Vagina (tissue), 2 donors: ENCODE measurements at places on chromosomes 1 and 21. TPM values are rescaled to one million over a fixed set of nuclear protein-coding genes. Genes with fewer than 3 reads are reported as not detected.

DNA sequence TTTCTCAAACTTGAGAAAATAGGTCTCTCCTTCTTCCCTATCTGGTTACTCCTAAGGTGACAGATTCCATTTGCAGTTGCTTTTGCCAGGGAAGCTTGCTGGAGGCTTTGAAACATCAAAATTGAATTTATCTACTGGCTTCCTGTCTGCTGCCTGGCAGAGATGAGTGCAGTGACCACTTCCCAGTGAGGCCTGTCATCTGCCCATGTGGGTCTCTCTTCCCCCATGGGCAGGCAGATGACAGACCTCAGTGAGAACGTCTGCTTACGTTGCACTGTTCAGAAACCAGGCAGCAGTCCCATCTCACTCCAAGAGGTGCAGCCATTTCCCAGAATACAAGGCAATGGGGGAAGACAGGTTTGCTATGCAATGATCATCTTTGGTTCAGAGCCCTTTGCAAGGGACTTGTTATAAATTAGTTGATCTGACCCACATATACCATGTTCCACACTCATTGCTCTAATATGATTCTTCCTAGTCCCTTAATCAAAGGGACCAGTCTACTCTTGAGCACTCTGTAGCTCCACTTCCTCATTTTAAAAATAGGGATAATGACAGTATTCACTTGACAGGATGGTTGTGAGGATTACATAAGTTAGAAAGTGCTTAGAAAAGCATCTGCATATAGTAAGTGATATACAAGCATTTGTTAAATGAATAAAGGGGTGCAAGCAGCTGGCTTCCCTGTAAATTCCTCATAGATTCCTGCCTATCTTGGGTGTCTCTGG is 10.6 kb downstream of the PGBD5 start:
- H3K27ac ChIP-seq = no peak overlapping the region
- DNase-seq = no peak
- no peaks in the 10 kb centered on the region for H3K36me3 ChIP-seq
- no peak overlapping the region for H3K4me3 ChIP-seq

DNA sequence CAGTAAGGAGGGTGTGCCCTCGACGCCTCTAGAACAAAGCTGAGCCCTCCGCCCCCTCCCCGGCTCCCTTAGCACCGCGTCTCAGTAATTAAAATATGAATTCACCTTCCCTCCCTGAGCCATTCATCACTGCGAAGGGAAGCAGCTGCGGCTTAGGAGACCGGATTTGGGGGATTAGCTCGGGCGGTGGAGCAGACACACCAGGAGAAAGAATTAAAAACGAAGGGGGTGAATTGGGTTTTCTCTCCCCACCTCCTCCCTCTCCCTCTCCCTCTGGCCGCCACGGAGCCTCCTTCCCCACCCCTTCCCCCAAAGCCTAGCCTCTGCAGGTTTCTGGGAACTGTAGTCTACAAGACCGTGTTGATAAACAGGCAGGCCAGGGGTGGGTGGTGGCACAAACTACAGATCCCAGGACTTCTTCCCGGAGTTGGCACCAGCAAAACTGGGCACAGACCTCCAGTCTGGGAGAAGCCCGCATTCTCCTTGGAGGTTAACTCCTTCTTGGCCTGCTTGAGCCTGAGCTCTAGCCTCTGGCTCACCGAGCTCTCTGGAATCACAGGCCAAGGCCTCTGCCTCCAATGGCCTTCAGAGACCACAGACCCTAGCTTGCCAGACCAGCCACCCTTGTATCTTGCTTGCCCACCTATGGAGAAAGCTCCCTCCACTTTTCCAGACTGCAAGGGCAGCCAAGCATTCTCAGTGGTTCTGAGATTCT is 10.8 kb downstream of the BLACAT1 start:
- no peak overlapping the region for H3K27ac ChIP-seq
- H3K4me1 ChIP-seq = peaks cover 29% of the 10 kb centered on the region
- H3K36me3 ChIP-seq = no peaks in the 10 kb centered on the region
- no peak for DNase-seq
- no peaks in the 10 kb centered on the region for H3K27me3 ChIP-seq

- H3K36me3 ChIP-seq = no peaks in the 10 kb centered on the region
- no peak for DNase-seq
- H3K27me3 ChIP-seq = no peaks in the 10 kb centered on the region
- H3K4me3 ChIP-seq = no peak overlapping the region
These were observed 143.4 kb downstream of the BARHL2 start for GRCh38 chr1:90573736-90574135.

DNA sequence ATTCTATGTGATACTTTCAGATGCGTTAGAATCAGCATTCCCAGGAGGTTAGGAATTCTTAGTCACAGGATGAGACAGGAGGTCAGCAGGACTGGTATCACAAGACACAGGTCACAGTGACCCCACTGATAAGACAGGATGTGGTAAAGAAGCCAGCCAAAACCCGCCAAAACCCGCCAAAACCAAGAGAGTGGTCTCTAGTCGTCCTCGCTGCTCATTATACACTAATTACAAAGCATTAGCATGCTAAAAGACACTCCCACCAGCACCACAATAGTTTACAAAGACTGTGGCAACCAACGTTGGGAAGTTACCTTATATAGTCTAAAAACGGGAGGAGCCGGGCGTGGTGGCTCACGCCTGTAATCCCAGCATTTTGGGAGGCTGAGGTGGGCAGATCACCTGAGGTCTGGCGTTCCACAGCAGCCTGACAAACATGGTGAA is 13.9 kb upstream of the ACTA1 start:
- no peak overlapping the region for H3K4me3 ChIP-seq
- no peaks in the 10 kb centered on the region for H3K27me3 ChIP-seq
- H3K27ac ChIP-seq = no peak overlapping the region
- no peaks in the 10 kb centered on the region for H3K36me3 ChIP-seq

DNA sequence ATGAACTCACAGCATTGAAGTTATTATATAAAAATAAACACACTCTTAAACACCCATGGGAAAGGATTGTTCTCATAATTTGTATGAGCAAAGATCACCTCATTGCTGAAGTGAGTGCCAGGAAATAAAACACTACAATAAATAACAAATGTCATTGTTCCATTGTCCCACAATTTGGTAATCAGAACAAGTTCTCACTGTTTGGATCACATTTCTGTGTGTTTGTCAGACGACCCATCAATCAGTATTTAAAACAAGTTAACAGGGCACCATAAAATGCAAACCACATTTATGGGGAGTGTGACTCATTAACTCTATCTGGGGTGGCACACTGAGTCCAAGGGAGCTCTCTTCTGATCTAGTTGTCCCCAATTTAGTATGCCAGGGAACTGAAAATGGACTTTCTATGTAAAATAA is 124.5 kb downstream of the PTPRC start:
- H3K27ac ChIP-seq = no peak overlapping the region
- no peaks in the 10 kb centered on the region for H3K27me3 ChIP-seq
- no peaks in the 10 kb centered on the region for H3K36me3 ChIP-seq
- no peaks in the 10 kb centered on the region for H3K4me1 ChIP-seq

- no peaks in the 10 kb centered on the region for H3K27me3 ChIP-seq
- no peak overlapping the region for H3K4me3 ChIP-seq
- DNase-seq = no peak
- no peaks in the 10 kb centered on the region for H3K36me3 ChIP-seq
- no peaks in the 10 kb centered on the region for H3K4me1 ChIP-seq
These were observed 79.0 kb upstream of the SYT6 start for GRCh38 chr1:114232691-114233090.

OR2T11 gene
- not detected for total RNA-seq

CCDC27 gene
- total RNA-seq = not detected

SPATA17 gene
- not detected for total RNA-seq

FMO5 gene
- 3.4 TPM for total RNA-seq
